ENCODE measurements at places on chromosomes 3 and 15.

DNA sequence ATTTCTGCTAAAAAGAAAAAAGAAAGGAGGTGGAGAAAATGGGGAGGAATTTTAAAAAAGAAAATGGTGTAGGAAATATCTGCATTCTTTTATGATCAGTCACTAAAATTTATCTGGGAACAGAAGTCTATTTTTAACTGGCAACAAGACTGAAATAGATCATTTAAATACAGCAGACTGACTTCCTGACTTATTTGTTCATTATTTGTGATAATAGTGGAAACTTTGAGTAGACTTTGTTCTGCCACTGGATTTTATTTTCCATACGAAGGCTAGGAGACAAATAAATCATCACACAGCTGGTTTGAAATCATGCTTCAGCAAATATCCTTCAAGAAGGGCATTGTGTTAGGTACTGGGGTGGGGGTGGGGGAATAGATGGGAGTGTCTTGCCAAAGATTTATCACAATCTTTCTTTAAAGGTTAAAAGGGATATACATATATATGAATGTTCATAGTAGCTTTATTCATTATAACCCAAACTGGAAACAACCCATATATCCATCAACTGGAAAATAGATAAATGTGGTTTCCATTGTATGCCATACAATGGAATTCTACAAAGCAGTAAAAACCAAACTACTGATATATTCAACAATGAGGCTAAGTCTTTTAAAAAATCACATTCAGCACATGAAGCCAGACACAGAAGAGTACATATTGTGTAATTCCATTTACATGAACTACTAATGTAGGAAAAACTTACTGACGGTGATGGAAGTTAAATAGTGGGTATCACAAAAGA lies 4.7 kb upstream of the CLASP2 start:
- no peak for DNase-seq

- no peak for DNase-seq
Measured at GRCh38 chr15:77866596-77867125, 210.8 kb downstream of the TBC1D2B start.

- DNase-seq, result no peak
Measured at GRCh38 chr3:192933779-192934460, 16.3 kb upstream of the MB21D2 start.

- DNase-seq, result peak; percentile 18
Measured at GRCh38 chr3:39038165-39038564, 13.6 kb downstream of the SCN11A start.

GRCh38 chr3:129611812-129612533 lies 5.5 kb upstream of the PLXND1 start:
- no peak for DNase-seq

- no peak for DNase-seq
Measured at GRCh38 chr3:57777774-57778173, 21.7 kb downstream of the SLMAP start.

DNA sequence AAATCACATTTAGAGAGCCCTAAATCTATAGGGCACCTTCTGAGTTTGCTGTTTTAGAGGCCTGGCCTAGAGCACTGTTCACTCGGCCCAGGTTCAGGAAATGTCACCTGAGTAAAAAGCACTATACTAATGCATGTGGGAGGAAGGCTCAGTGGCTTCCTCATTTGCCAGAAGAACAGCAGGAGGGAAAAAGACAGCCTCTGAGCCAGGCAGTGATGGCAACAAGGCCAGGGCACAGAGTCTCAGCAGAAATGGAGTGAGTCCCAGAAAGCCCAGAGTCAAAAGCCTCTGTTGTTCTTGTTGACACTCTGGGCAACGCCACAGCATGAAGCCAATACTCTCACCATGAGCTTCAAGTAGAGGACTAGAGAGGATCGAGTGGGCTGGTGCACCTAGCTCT lies 25.9 kb downstream of the LTF start:
- no peak for DNase-seq

GRCh38 chr15:92492551-92493115 lies 99.0 kb downstream of the ST8SIA2 start:
- DNase-seq, result no peak

DNA sequence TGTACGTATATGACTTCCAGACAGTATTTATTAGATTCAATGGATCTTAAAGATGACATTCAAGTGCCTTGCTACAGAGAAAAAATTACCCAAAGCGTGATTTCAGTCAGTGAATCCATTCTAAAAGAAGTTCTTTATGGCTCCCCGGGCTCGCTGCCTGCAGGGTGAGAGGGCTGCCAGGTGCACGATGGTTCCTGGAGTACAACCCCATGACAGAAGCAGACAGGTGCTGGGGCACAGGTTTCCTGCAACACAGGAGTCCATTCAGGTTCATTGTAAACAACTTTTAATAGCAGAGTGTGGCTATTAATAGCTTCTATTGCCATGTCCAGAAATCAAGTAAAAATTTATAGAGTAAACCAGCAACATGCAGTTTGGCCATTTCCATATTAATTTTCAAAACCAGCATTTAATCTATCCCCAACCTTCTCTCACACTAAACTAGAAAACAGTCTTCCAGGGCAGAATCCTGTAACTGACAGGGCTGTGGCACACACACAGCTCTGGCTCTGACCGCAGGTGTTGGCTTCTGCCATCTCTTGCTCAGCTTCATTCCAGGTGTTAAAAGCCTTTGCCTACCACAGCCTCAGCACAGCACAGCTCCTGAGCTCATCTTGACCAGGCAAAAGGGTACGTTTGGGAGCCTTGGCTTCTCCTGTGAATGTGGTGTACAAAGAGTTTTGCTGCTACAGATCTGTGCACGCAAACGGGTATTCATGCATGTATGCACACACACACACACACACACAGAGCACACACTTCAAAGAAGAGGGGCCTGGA lies 185.9 kb downstream of the MEX3B start:
- no peak for DNase-seq

- no peak for DNase-seq
Measured at GRCh38 chr15:91865486-91865885, 12.0 kb downstream of the SLCO3A1 start.

DNA sequence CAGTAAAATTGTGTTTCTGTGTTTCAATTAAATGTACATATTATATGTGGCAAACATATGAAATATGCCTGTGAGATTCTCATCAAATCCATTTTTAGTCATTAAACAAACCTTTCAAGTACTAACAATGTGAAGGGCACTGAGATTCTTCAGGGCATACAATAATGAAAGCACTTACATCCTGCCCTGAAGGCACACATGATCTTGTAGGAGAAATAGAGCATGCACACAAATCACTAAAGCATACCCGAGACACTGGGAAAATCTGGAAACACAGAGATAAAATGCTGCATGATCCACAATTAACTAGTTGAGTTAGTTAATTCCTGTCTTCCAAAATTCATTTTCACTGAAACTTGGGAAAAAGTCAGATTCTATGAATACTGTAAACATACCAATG lies 810.5 kb upstream of the NECTIN3 start:
- no peak for DNase-seq

GRCh38 chr3:169835533-169835932 lies 22.8 kb upstream of the LRRC34 start:
- DNase-seq, result no peak

GRCh38 chr3:184572633-184573270 lies 11.2 kb downstream of the EPHB3 start:
- DNase-seq, result no peak

- no peak for DNase-seq
Measured at GRCh38 chr3:167700046-167700445, 34.6 kb downstream of the PDCD10 start.

Data from HTR-8/SVneo (cell line).